Cardiac muscle cell (in vitro differentiated cells and primary cell): ENCODE measurements at places on chromosomes 3 and 15.

- DNase-seq = no peak
Measured at GRCh38 chr15:41825572-41826535, 2.0 kb upstream of the JMJD7 start.

DNA sequence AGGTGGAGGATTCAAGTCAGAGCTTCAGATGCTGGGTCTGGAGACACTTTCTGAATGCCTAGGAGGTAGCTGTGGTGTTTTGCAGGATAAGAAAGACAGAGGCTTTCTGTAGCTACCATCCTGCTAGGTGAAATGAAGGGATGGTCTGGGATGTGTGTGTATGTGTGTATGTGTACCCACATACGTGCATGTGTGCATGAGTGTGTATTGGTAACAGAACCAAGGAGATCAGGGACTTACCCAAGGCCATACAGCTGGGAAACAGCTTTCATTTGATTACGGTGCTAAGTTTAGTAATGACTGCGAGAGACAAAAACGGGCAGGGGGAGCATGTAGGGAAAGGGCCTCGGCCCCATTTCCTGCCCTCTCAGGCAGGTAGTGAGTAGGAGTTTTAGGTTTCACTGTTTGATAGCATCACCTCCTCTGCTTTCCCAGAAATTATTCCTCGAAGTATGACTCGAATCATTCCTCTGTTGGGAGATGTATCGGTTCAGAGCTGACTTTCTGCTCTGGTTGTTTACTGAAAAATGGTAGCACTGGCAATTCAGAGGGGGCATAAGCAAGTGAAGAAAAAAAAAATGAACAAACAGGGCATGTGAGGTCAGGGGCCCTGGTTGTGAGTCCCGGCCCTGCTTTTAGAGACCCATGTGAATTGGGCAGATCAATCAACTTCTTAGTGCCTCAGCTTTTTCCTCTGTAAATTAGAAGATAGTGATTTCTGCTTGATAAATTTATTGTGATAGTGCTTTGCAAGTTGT, 130.7 kb downstream of the LPP start:
- no peak for DNase-seq

DNA sequence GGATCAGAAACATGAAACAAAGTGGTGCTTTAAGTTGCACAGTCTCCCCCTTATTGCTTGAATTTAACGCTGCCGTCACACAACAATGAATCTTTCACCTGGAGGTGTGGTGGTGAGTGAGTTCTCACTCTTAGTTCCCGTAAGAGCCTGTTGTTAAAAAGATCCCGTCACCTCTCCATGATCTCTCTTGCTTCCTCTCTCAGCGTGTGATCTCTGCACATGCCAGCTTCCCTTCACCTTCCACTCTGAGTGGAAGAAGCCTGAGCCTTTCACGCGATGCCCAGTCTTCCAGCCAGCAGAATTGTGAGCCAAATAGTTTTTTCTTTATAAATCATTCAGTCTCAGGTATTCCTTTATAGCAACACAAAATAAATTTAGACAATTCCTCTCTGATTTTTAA, 136.7 kb upstream of the CHL1 start:
- no peak for DNase-seq

DNA sequence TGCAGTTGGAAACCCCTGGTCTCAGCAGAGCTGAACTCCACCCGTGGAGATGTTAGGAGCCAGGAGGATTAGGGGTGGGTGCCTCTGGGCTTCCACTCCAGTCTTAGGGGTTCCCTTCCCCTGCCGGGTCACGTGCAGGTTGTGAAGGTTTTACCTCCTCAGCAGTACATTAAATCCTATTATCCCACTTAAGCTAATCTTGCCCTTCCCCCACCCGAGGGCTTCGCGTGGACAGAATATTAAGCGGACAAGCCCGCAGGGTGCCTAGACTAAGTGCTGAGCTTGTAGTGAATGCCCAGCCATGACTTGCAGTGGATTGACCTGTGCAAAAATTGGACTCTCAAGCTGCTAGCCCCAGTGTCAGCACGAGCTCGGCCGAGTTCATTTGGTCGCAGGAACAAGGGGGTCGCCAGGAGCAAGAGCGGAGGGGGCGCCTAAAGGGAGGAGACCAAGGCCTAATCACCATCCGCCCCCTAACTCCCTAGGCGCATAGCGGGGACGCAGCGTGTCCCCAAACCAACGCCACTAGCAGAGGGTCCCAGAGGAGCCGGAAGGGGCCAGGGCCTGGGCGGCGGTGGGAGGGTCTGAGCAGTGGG, 498 bp upstream of the SEMA4B start:
- no peak for DNase-seq

GRCh38 chr3:22039161-22039560, 288.2 kb upstream of the ZNF385D start:
- no peak for DNase-seq

DNA sequence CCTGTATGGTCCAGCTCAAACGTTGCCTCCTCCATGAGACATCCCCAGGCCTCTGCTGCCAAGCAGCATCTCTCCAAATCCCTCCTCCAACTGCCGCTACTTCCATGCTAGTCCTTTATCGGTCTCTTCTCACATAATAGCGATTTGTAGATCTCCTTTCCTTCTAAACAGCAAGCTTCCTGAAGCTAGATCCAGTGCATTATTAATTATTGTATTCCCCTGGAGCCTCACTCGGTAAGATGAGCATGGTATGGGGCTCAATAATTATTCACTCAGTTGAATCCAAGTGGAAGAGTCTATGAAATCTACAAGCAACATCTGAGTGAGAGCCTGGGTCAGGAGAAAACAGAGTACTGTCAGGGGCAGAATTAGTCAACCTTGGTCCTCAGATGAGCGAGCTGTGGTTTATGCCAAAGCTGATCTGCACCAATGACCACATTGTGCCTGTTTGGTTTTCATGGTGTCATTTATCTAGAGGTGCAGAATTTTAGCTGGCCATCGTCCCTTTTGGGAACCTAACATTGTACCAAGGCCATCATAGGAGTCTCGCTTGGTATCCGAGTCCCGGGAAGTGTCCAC, 93.8 kb upstream of the UBE2E1 start:
- no peak for DNase-seq

- DNase-seq = no peak
Measured at GRCh38 chr3:172018364-172018763, 21.0 kb upstream of the FNDC3B start.

DNA sequence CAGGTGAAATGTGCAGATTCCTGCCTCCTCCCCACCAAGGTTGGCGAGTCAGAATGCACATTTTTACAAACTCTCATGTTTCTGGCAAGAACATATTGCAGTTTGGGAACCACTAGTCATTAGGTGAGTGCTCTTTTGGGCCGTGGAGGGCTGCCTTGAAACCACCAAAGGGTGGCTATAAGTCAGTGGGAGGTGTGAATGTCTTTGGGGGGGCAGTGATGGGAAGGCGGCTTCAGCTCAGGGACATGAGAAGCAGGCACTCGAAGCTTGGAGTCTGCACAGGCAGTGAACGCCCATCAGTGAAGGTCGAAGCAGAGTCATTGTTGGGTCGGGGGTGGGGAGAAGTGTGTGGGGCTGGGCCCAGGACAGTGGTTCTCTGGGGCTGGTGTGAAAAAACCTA, 1.1 kb downstream of the NOX5 start:
- no peak for DNase-seq

GRCh38 chr3:84209474-84209873, 749.3 kb upstream of the CADM2 start:
- DNase-seq = no peak

GRCh38 chr3:171190668-171191067, 164.1 kb upstream of the SLC2A2 start:
- DNase-seq = no peak

GRCh38 chr15:78481917-78482316, 25.5 kb upstream of the HYKK start:
- DNase-seq = no peak

DNA sequence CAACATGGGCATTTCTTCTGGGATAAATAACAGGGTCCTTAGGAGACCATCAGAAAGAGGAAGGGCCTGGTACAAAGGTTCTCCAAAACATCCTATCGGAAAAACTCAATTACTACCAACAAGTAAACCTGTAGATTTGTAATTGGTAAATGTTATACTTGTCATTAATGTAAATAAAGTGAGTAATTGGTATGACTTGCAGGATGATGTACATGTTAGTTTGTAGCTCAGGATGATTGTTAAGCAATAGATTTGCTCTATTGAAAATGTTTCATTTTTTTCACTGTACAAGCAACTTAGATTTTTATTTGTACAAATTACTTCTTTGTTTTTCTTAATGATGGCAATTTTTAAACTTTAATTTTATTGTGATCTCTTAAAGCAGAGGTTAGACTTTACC, 3.8 kb upstream of the SCG5 start:
- DNase-seq = no peak

GRCh38 chr3:53833053-53833645, 13.1 kb downstream of the CHDH start:
- DNase-seq = no peak

- DNase-seq = no peak
Measured at GRCh38 chr15:97052513-97052912, 722.0 kb downstream of the NR2F2 start.

DNA sequence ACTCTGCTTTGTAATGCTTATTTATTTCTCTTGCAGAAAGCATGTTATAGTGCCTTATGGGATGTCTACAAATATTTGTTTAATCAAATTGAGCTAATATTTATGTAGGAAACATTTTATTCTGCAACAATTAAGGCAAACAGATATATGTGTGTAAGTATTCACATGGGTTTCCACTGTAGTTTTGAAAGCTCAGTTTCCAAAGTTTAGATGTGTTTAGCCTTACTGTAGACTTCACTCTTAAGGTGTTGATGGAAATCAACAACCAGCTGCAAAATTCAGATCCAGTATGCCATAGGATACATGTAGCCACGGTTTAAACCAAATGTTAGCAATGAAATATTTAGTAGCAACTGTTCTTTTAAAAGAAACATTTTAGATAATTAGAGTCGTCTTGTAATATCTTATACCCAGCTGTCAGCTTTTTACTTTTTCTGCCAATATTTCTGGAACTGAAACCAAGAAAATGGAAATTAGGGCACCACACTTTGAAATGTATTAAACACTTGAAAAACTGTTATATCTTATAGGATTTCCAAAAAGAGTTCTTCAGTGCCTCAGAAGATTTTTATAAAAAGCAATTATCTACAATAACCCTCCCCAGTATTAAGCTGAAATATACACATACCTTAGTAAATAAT, 18.5 kb downstream of the PIK3CA start:
- no peak for DNase-seq
